DND-41 (cell line): ENCODE measurements at places on chromosomes 7 and 10.

DNA sequence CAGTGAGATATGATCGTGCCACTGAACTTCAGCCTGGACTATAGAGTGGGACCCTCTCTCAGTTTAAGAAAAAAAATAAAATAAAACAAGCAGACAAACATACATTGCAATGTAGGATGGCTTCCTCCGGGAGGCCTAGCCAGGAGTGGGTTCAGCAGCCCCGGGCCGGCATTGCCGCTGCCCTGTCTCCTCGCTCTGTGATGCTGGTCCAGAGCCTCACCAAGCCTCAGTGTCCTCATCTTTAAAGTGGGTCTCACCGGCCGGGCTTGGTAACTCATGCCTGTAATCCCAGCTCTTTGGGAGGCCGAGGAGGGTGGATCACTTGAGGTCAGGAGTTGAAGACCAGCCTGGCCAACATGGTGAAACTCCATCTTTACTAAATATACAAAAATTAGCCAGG lies 71.6 kb downstream of the PTPRE start:
- no peak for DNase-seq

DNA sequence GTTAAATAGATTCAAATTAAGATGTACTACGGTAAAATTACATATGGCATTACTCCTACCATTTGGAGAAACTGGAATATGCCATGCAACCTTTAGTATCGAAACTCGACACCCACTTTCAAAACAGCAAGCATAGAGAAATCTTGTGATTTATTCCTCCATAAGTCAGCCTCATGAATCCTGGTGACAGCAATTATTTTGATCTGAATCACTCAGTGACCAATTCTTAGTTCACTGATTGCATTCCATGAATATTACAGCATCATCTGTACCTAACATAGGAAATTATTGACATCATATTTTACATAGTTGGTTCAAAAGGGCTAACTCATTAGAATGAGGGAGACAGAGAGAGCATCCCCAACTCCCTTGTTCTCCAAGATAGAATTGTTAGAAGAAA lies 89.6 kb downstream of the CACNB2 start:
- DNase-seq: no peak

DNA sequence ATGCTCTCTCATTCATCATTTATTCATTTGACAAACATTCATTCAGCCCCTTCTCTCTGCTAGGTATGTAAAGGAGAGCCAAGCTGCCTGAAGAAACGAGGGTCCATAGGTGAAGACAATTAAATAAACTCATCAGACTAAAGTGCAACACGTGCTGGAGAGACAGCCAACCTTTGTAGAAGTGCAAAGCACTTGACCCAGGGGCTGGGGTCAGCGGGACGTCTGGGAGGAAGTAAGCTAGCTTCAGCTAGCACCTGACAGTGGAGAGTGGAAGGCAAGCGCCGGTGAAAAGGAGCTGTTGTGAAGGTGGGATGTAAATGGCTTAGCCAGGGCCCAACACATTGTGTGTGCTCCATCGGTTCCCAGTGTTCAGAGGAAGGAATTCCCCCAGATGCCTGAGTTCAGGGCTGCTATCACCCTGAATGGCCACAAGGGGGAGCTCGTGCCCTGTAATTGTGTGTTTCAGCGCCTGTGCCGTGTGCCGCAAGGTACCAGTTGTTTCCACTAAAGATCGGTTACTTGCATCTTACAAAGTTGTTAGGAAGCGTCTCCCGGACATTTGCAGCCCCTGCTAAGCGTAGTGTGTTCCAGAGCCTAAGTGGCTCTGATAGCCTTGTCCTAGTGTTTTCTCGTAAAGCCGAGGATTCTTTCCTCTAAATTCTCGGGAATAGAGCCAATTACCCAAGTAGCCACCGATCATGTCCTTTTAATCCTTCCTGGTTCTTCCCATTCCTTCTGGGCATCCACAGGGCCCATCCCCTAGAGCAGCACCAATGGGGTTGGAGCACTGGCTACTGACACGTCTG lies 30.6 kb downstream of the TLX1 start:
- peak; percentile 58 for DNase-seq

DNA sequence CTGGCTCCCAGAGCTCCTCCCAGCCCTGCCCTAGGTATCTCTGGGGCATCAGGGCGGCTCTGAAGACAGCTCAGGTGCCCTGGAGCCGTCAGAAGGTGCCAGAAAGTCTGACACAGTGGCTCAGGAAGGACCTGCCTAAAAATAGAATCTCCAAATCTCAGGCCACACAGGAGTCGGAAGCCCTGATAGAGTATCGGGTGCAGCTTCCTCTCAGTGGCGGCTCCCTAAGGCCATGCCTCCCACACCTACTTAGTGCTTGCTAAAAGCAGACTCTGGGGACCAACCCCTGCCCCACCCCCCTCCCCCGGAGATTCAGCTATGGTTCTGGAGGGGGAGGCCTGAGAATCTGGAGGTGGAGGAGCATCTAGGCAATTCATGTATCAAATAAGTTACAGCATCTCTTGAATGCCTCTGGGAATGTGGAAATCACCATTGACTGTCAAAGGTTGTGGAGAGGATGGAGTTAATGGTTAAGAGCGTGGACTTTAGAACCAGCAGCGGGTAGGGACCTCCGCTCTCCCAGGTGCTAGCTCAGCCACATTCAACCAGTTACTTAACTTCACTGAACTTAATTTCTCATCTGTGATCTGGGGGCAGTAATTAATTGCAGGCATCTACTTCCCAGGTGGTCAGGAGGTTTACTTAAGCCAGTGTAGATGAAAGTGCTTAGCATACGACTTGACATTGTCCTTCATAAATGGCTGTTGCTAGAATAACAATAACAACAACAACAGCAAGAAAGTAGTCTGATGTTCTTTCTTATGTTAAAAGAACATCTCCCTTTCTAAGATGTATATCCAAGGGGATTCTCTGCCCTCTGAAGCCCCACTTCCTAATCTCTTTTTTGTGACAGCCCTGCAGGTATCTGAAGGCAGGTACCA lies 38.6 kb upstream of the MXI1 start:
- DNase-seq: no peak

DNA sequence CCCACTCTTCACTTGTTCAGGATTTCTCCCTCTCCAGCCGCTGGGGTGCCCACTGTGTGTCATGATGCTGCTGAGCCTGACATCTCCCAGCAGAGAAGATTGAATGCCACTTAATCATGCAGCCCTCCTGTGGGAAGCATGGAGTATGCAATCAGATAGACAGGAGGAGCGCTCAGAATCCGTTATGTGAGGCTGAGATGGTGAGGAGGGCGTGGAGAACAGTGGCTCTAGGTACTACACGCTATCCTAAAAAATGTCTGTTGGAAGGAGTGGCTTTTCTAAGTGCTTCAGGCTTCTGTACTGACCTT lies 334.3 kb downstream of the LRMDA start:
- DNase-seq: no peak

GRCh38 chr10:91771907-91772306 lies 26.3 kb upstream of the TNKS2 start:
- DNase-seq: no peak

DNA sequence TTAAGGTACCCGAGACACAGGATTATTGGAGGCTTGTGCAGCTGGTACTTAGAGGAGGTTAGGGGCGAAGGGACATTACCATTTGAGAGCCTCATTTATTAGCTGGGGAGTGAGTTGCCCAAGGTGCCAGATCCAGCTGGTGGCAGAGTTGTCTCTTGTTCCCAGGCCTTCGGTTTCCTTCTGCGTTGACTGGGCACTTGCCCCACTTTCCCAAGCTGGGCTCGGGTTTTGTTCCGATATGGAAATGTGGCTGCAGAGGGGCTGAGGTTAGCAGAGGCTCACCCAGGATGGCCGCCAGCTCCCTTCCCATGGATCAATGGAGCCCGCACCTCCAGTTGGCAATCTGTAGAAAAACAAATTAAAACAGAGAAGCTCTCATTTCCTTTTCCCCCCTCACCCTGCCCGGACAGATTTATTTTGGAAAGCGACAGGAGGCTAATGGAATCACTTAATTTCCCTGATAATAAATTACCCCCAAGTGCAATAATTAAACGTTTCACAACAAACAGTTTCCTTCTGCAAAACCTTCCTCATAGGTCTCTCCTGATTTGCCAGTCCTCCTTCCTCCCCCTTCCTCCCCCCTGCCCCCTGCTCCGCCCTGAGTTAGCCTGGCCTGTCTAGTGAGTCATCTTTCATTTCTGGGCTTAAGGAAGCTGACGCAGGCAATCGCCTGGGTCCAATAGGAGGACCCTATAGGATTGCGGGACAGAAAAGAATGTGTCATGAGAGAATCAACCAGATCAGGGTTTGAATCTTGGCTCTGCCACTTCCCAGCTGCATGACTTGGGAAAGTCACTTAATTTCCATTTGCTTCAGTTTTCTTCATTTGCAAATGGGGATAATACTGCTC lies 51.7 kb downstream of the ADRA2A start:
- DNase-seq: no peak

GRCh38 chr10:68074031-68074774 lies 880 bp downstream of the HERC4 start:
- no peak for DNase-seq

- no peak for DNase-seq
These were observed 22.4 kb upstream of the C1QL3 start for GRCh38 chr10:16544099-16544498.

- DNase-seq: no peak
These were observed 52.0 kb downstream of the GRB10 start for GRCh38 chr7:50730446-50731400.

GRCh38 chr7:95264363-95264891 lies 59.9 kb downstream of the PON1 start:
- DNase-seq: no peak

DNA sequence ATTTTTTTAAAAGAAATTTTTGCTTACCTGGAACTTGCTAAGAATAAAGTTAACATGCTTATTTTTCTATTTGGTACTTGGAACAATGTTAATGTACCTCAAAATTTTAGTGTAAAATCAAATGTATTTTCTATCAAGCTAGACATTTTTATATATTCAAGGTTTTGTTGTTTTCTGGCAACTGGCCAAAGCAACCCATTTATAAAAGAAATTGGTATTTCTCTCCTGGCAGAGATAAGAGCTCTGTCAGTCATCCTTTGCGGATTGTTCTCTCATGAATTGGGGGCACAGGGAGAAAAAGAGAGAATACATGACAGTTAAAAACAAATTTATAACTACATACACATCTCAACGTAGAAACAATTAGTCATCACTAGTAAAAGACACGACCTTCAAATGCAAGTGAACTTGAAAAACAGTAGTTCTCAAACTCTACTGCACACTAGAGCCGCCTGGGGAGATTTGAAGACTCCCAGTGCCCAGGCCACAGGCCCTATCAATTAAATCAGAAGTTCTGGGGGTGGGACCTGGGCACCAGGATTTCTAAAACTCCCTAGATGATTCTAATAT lies 152.4 kb upstream of the LAMB4 start:
- DNase-seq: no peak

DNA sequence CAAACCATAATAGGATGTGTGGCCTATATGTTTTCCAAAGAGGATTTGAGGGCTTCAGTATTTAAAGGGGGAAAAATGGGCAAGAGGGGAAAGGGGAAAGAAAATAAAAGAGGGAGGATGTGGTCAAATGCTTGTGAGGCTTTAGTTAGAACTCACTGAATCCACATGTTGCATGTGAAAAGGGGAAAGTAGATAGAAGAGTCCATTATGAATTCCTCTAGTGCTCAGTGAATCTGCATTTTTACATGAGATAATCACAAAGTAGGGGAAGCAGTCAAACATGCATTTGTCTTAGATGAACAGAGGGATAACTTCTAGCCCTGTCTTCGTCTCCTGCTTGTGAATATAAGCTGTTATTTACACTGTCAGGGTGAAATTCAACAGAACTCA lies 24.6 kb upstream of the AKAP9 start:
- DNase-seq: no peak

GRCh38 chr10:25768167-25768566 lies 165.9 kb upstream of the MYO3A start:
- no peak for DNase-seq

GRCh38 chr10:102524746-102525145 lies 21.0 kb downstream of the SUFU start:
- no peak for DNase-seq

GRCh38 chr7:88361357-88361756 lies 54.7 kb upstream of the STEAP4 start:
- DNase-seq: no peak

- DNase-seq: no peak
These were observed 165.5 kb downstream of the FAM107B start for GRCh38 chr10:14609178-14609577.

DNA sequence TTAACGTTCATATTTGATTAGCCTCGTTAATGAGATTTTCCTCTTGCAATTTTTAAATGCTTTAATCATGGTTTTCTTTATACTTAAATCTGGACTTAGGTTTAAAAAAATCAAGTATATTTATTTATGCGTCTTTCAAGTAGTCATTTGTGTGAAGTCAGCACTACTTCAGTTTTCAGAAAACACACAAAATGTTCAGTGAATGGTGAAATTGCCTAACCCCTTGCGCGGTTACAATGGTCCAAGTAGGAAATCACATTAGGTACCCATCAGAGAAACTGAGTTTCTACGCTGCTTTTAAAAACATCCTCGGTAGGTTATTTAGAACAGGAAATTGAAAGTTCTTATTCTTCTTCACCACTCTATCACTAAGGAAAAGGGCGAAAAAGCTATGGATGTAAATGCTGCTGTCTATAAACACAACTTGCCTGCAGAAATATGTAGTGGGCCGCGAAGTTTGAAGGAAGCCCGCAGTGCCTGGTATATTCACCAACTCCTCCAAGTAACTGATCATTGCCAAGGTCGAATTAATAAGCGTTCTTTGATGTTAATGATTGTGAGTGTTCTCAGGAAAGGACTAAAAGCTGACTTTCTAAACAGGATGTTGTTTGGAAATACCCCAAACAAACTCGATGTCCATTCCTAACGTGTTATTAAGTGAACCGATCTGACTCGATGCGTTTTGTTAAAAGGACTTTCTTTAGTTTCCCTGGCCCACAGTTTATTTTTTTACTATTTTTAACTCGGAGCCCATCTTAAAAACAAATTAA lies 1.0 kb downstream of the SYPL1 start:
- DNase-seq: peak; percentile 20
